B cell (primary cell): ENCODE measurements at places on chromosomes 11 and 22. TPM values are rescaled to one million over a fixed set of nuclear protein-coding genes. Genes with fewer than 3 reads are reported as not detected.
A peak's percentile ranks its signal among the peaks of the same experiment; 100 is the strongest.

- no peaks in the 10 kb centered on the region for H3K27me3 ChIP-seq
- DNase-seq = no peak
- H3K27ac ChIP-seq = no peak overlapping the region
- peaks cover 2% of the 10 kb centered on the region for H3K36me3 ChIP-seq
- no peak overlapping the region for H3K4me3 ChIP-seq
- H3K4me1 ChIP-seq = peaks cover 29% of the 10 kb centered on the region
Observed at GRCh38 chr11:96073536-96073935, 149.6 kb upstream of the MTMR2 start.

DNA sequence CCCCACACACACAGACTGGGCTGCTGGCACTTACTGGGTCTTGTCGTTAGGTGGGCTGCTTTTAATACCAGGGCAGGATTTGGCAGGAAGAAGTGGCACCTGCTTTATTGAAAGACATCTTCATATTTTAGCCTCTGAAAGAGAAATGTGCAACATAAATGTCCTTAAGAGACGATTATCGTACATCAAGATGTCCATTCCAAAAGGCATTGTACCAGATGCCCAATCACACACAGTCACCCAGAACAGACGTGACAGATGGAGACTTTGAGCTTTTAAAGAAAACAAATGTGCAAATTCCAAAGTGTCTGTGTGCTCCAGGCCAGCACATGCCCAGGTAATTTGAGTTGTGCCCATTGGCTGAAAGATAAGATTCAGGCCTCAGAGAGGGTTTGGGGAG, 155.7 kb downstream of the RRAS2 start:
- no peak overlapping the region for H3K27ac ChIP-seq
- H3K4me3 ChIP-seq = no peak overlapping the region
- H3K27me3 ChIP-seq = no peaks in the 10 kb centered on the region
- no peak for DNase-seq
- no peaks in the 10 kb centered on the region for H3K4me1 ChIP-seq
- H3K36me3 ChIP-seq = no peaks in the 10 kb centered on the region

GRCh38 chr22:26552466-26552865, 37.5 kb downstream of the TPST2 start:
- no peak for DNase-seq
- H3K27ac ChIP-seq = no peak overlapping the region
- H3K27me3 ChIP-seq = no peaks in the 10 kb centered on the region
- no peak overlapping the region for H3K4me3 ChIP-seq
- H3K36me3 ChIP-seq = peaks cover 1% of the 10 kb centered on the region

DNA sequence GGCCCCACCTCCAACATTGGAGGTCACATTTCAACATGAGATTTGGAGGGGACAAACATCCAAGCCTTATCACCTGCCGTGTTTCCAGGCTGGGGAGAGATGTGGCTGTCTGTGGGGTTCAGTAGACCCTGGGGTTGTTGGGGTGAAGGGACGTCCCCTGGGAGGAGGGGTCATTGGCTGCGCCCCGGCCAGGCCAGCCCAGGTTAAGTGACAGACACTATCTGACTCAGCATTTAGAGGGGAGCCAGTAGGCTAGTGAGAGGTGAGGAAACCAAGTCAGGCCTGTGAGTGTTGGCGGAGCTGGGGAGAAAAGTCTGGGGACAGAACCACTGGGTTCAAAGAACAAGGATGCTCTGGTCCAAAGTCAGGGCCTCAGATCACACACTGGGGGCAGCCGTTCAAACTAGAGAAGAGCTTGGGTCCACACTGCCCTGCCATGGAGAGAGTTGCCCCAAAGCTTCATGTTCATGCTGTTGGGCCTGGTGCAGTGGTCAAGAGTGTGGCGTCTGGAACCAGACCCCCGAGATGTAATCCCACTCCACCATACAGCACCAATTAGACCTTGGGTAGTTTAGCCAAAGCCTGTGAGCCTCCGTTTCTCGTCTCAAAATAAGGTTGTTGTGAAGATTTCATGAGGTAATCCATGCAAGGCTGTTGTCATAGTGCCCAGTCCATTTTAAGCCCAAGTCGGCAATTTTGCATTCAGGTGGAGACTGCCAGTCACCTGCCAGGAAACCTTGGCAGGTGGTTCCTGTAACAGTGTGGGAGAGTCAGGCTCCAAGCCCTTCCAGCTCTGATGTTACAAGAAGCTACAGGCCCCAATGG, 1289.6 kb downstream of the TBC1D22A start:
- H3K27ac ChIP-seq = no peak overlapping the region
- H3K4me3 ChIP-seq = no peak overlapping the region
- H3K36me3 ChIP-seq = no peaks in the 10 kb centered on the region
- H3K27me3 ChIP-seq = no peaks in the 10 kb centered on the region
- no peaks in the 10 kb centered on the region for H3K4me1 ChIP-seq

DNA sequence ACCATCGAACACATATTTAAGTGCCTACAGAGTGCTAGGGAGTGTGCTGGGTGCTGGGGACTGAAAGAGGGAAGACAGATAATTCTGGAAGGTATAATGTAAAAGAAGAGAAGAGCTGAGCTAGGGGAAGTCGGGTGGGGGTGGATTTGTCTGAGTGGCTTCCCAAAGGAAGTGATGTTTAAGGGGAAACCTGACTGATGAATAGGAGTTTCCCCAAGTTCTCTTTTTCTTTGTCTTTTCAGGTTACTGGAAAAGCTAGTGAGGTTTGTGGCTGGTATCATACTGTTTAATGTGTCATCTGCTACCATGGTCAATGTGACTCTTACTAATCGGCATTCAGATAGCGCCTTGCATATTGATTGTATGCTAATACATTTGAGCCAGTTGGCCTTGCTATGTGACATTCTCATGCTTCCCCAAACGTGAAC, 151.6 kb upstream of the MTMR2 start:
- DNase-seq = peak; percentile 53
- H3K4me3 ChIP-seq = no peak overlapping the region
- peak overlapping the region; percentile 53 for H3K27ac ChIP-seq
- H3K4me1 ChIP-seq = peaks cover 29% of the 10 kb centered on the region

DNA sequence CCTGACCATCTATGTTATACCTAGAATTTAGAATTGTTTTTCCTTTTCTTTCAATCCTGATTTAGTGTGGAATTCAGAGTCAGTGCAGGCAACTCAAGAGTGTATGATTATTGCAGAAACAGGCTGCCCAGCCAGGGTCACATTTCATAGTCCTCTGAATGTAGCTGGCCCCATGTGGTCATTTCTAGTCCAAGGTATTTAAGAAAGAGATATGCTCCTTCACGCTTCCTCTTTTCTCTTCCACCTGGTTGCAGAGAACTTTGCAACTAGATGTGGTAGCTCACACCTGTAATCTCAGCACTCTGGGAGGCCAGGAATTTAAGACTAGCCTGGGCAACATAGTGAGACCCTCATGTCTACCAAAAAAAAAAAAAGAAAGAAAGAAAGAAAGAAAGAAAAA, 27.6 kb upstream of the LDLRAD3 start:
- no peak overlapping the region for H3K4me3 ChIP-seq
- no peaks in the 10 kb centered on the region for H3K4me1 ChIP-seq
- H3K27me3 ChIP-seq = no peaks in the 10 kb centered on the region
- no peak for DNase-seq
- H3K27ac ChIP-seq = no peak overlapping the region

DNA sequence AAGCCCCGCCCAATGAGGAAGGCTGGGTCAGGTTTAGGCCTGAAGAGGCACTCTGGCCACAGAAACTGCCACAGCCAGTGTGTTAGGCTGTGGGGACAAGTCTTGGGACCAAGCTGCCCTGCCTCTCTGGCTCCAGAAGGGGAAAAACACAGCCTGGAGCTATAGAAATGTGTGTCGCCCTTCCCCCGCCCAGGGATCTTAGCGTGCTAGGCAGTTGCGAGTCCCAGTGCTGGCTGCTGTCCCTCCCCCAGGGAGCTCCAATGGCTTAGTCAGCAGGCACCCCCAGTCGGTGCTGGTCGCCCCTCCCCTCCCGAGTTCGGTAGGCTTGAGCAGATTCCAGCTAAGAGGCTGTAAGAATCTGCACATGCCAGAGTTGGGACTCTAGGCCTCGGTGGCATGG, 99.5 kb upstream of the API5 start:
- H3K4me3 ChIP-seq = no peak overlapping the region
- H3K36me3 ChIP-seq = no peaks in the 10 kb centered on the region
- H3K27me3 ChIP-seq = peaks cover 3% of the 10 kb centered on the region
- no peaks in the 10 kb centered on the region for H3K4me1 ChIP-seq
- no peak for DNase-seq

GRCh38 chr11:11977206-11977938, 31.1 kb downstream of the DKK3 start:
- H3K4me1 ChIP-seq = no peaks in the 10 kb centered on the region
- H3K27me3 ChIP-seq = no peaks in the 10 kb centered on the region
- no peak overlapping the region for H3K4me3 ChIP-seq
- H3K27ac ChIP-seq = no peak overlapping the region
- DNase-seq = no peak

GRCh38 chr22:50684986-50685385, 12.4 kb downstream of the SHANK3 start:
- no peaks in the 10 kb centered on the region for H3K27me3 ChIP-seq
- no peaks in the 10 kb centered on the region for H3K36me3 ChIP-seq
- no peaks in the 10 kb centered on the region for H3K4me1 ChIP-seq
- no peak overlapping the region for H3K4me3 ChIP-seq
- H3K27ac ChIP-seq = no peak overlapping the region

GRCh38 chr11:8928981-8929615, 3.6 kb downstream of the C11orf16 start:
- no peak for DNase-seq
- no peak overlapping the region for H3K27ac ChIP-seq
- H3K36me3 ChIP-seq = no peaks in the 10 kb centered on the region
- no peaks in the 10 kb centered on the region for H3K4me1 ChIP-seq

The RTN4R gene
- total RNA-seq = 0.42 and 0.51 TPM in 2 replicates

The LDLRAD3 gene
- not detected in 2 replicates for total RNA-seq

The A4GALT gene
- 6.1 and 6.9 TPM in 2 replicates for total RNA-seq

The MMP8 gene
- not detected in 2 replicates for total RNA-seq

The IL10RA gene
- 417 and 434 TPM in 2 replicates for total RNA-seq

The TSPAN32 gene
- total RNA-seq = 22.2 and 27.1 TPM in 2 replicates

The CASP5 gene
- 0.29 TPM in 1 of 2 replicates, not detected in the other for total RNA-seq
